ENCODE measurements at places on chromosomes 3 and 15. TPM values are rescaled to one million over a fixed set of nuclear protein-coding genes. Genes with fewer than 3 reads are reported as not detected.

CCDC33 gene
- total RNA-seq, result not detected

FANCD2OS gene
- not detected for total RNA-seq

SLC12A1 gene
- under 0.01 TPM for total RNA-seq

NLGN1 gene
- 6.1 TPM for total RNA-seq

EFCAB12 gene
- not detected for total RNA-seq

COL7A1 gene
- total RNA-seq, result 8.6 TPM

XCR1 gene
- total RNA-seq, result not detected

FBLN2 gene
- total RNA-seq, result 452 TPM
